ENCODE measurements at places on chromosomes 4 and X. TPM values are rescaled to one million over a fixed set of nuclear protein-coding genes. Genes with fewer than 3 reads are reported as not detected.

RAB9B gene
- 0.51 TPM for total RNA-seq

ZNF185 gene
- total RNA-seq, result 0.81 TPM

DNA sequence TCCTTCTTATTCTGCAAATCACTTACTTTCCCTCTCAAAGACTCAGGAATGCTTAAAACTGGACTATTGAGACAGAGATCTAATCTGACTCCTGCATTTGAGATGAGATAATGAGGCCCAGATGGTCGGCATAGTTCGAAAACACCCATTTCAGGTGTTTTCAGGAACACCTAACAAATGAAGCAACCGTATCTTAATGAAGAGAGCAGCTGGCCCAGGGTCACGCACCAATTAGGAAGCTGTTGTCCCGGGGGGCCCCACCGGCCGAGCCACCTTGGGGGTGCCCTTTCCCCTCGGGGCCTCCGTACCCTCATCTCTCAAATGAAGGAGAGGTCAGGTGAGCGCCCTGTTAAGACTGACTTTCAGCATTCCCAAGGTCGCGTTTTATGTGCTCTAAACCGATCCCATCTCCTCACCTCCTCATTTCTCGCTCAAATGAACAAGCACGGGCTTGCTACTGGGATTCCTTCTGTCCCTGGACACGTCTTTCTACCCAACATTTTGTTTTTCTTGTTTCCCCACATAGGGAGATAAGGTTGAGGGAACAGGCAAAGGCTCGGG is 824 bp downstream of the LRPAP1 start:
- no peak for DNase-seq
- peak overlapping the region; percentile 43 for H3K27ac ChIP-seq
- H3K4me1 ChIP-seq, result peaks cover 46% of the 10 kb centered on the region
- H3K36me3 ChIP-seq, result peaks cover 22% of the 10 kb centered on the region
- no peaks in the 10 kb centered on the region for H3K27me3 ChIP-seq

- no peak for DNase-seq
- H3K4me1 ChIP-seq, result no peaks in the 10 kb centered on the region
- H3K36me3 ChIP-seq, result no peaks in the 10 kb centered on the region
Observed at GRCh38 chrX:140391313-140391712, 113.6 kb downstream of the SOX3 start.

- no peaks in the 10 kb centered on the region for H3K4me1 ChIP-seq
- peaks cover 20% of the 10 kb centered on the region for H3K27me3 ChIP-seq
- H3K36me3 ChIP-seq, result no peaks in the 10 kb centered on the region
- no peak for DNase-seq
Observed at GRCh38 chrX:54494989-54495813, 833 bp downstream of the FGD1 start.
